ENCODE measurements at places on chromosomes 1 and 21.

- DNase-seq, result no peak
Observed at GRCh38 chr1:194225821-194226220, 1039.4 kb upstream of the B3GALT2 start.

GRCh38 chr1:1309251-1310108 lies 1.1 kb downstream of the PUSL1 start:
- no peak for DNase-seq

GRCh38 chr1:220300442-220301121 lies 28.3 kb upstream of the RAB3GAP2 start:
- DNase-seq, result no peak

GRCh38 chr1:59977075-59977410 lies 50.5 kb upstream of the CYP2J2 start:
- no peak for DNase-seq

GRCh38 chr1:3463891-3464648 lies 9.6 kb downstream of the ARHGEF16 start:
- no peak for DNase-seq

GRCh38 chr1:178551940-178552339 lies 39.0 kb downstream of the TEX35 start:
- no peak for DNase-seq

- no peak for DNase-seq
Observed at GRCh38 chr1:228145463-228146416, 4.0 kb upstream of the GJC2 start.

DNA sequence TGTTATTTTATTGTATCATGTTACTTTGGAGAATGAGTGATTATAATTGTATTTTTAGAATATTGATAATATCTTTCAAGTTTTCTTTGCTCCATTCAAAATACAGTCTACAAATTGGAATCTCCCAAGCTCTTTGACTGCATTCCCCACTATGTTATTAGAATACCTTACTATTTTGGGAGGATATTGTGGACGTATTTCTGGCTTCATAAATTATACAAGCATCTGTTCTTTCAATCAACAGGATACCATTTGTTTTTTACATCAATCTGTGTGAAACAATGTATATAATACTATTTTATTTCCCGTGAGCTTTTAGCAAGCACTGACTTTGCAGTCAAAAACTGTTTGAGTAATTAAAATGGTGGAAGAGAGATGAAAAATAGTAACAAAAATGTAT lies 226.5 kb downstream of the PTPRC start:
- DNase-seq, result no peak

DNA sequence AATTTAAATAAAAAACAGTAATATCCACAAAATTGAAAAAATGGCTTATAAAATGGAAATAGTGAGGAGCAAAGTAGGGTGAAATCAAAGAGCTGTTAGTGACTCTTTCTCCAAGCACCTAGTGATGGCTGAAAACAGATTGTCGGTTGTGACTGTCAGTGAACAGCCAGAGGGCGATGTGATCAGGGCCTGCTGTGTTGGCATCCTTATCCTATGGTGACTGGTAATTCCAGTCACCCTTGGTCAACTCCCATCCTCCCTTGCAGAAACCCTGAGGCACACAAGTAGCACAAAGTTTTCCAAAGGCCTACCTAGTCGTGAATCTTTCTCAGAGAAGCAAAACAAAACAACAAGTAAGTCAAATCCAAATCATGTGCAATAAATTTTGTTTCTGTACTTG lies 599.8 kb upstream of the CXADR start:
- no peak for DNase-seq

- no peak for DNase-seq
Observed at GRCh38 chr1:171852272-171852671, 11.0 kb downstream of the DNM3 start.

- DNase-seq, result no peak
Observed at GRCh38 chr1:195831789-195832188, 776.5 kb downstream of the KCNT2 start.

- DNase-seq, result no peak
Observed at GRCh38 chr1:185017338-185017737, 28.0 kb upstream of the RNF2 start.

- no peak for DNase-seq
Observed at GRCh38 chr1:19866758-19867157, 15.4 kb upstream of the OTUD3 start.

- DNase-seq, result no peak
Observed at GRCh38 chr1:164914208-164914607, 355.2 kb downstream of the PBX1 start.

GRCh38 chr1:156659661-156659987 lies 17.6 kb downstream of the NES start:
- no peak for DNase-seq

DNA sequence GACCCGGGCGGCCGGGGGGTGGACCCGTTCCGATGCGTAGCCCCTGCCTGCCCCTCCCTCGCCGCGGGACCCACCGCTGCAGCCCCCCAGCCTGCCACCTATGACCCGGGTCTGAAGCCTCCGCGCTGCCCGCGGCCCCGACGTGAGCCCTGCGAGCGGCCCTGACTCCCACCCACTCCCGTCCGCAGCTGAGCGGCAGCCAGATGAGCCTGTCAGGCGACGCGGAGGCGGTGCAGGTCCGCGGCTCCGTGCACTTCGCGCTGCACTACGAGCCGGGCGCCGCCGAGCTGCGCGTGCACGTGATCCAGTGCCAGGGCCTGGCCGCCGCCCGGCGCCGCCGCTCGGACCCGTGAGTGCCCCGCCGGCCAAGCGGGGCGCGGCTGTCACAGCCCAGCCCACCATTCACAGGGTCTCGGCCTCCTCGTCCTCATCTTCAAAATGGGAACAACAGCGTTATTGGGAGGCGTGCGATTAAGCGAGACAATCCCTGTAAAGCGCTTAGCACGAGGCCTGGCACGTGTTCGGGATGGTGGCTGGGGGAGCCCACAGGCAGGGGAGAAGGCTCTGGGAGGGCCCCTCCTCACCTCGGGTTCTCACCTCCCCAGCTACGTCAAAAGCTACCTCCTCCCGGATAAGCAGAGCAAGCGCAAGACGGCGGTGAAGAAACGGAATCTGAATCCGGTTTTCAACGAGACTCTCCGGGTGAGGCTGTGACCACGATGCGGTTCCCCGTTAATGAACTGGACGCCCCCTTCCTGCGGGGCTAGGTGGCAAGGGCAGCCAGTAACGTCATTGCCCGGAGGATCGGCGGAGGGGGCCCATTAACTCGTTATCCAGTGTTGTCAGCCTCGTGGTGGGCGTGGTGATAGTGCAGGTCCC lies 8.2 kb downstream of the SYTL1 start:
- DNase-seq, result no peak

- DNase-seq, result no peak
Observed at GRCh38 chr1:17039522-17039921, 14.3 kb downstream of the SDHB start.

GRCh38 chr1:176880955-176881595 lies 283.4 kb downstream of the ASTN1 start:
- DNase-seq, result no peak

DNA sequence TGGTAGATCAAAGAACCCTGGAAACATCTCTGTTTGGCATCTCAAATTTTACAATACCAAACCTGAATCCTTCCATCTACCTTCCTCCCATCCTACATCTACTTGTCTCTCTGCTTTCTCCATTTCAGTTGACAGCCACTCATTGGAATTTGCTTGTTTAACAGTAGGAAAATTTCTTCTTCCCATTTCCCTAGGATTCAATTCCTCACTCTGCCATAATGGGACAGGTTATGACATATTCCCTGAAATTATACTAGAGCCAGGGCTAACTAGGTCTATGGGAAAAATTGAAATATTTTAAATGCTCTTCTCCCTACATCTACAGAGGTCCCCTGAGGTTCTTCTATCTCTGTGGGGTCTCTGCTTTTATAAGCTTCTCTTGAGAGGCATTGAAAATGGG lies 257.7 kb downstream of the KCNH1 start:
- DNase-seq, result no peak

- no peak for DNase-seq
Observed at GRCh38 chr21:35091496-35091895, 42.4 kb upstream of the RUNX1 start.

- no peak for DNase-seq
Observed at GRCh38 chr1:54885237-54885679, 1.7 kb downstream of the DHCR24 start.

- DNase-seq, result no peak
Observed at GRCh38 chr1:89589515-89589914, 43.4 kb upstream of the LRRC8C start.

DNA sequence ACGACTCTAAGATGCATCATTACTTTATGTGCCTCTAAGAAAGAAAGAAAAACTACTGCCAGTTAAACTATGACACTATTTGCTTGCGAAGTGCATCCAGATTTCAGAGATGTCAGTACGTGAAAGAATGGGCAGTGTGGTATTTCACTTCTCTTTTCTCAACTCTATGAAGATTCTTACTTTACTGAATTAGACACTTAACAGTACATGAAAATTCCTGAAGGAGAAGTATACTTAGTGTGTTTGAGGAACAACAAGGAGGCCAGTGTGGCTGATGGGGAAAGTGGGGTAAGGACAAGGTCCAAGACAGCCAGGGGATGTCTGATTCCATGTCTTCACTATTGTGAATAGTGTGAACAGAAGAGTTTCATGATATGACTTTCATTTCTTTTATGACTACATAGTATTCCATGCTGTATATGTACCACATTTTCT lies 53.9 kb upstream of the HSD17B7 start:
- no peak for DNase-seq

- DNase-seq, result no peak
Observed at GRCh38 chr1:63453232-63453631, 69.8 kb downstream of the ITGB3BP start.

DNA sequence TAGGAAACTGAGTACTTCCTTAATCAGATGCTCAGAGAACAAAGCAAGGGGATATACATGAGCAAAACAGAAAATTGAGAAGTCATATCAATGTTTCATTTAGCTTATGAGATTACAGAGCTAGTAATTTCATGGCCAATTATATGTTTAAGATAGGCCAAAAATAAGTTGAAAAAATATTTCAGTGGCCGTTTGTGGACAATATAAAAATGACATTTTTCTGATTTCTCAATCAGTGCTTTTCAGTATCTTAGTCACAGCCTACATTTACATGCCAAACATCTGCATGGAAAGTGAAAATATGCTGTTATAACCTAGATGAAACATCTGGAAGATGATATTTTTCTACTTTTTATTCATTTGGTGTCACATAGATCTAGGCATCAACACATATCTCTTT lies 192.5 kb downstream of the HLX start:
- no peak for DNase-seq

- DNase-seq, result no peak
Observed at GRCh38 chr1:223770621-223771315, 58.4 kb downstream of the CAPN2 start.

- DNase-seq, result no peak
Observed at GRCh38 chr21:32994305-32994704, 31.4 kb upstream of the OLIG2 start.

- no peak for DNase-seq
Observed at GRCh38 chr1:84327830-84328229, 26.3 kb downstream of the SAMD13 start.

- no peak for DNase-seq
Observed at GRCh38 chr1:150180474-150180873, 30.8 kb downstream of the PLEKHO1 start.

- no peak for DNase-seq
Observed at GRCh38 chr1:155706139-155706538, 17.2 kb downstream of the DAP3 start.

DNA sequence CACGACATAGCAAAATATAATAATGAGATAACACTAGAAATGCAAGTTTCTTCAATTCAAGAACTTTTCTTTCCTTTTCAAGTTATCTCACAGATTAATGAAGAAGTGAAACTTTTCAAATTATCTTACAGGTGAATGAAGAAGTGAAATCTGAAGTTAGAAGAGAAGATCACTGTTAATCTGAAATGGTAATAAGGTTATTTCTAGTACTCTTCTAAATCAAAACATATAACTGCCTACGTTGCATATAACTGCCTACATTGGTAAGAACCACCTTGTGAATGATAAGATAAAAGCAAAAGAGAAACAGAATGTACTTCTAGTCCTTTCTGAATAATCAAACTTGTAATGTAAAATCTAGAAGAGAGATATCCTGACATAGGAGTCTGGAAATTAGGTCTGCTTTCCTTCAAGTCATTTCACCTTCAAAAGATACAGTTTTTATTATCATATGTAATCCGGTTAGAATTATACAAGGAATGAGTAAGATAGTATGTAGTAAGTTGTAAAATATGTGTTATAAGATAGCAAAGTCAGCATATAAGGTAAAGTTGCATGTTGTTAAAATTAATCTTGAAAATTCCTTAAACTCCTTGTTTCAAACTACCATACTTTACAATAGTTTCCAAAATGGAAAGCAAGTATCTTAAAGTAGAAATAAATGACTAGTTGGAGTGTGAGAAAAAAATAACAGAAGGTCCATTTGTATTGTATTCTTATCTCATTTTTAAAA lies 522.4 kb upstream of the ZRANB2 start:
- no peak for DNase-seq

DNA sequence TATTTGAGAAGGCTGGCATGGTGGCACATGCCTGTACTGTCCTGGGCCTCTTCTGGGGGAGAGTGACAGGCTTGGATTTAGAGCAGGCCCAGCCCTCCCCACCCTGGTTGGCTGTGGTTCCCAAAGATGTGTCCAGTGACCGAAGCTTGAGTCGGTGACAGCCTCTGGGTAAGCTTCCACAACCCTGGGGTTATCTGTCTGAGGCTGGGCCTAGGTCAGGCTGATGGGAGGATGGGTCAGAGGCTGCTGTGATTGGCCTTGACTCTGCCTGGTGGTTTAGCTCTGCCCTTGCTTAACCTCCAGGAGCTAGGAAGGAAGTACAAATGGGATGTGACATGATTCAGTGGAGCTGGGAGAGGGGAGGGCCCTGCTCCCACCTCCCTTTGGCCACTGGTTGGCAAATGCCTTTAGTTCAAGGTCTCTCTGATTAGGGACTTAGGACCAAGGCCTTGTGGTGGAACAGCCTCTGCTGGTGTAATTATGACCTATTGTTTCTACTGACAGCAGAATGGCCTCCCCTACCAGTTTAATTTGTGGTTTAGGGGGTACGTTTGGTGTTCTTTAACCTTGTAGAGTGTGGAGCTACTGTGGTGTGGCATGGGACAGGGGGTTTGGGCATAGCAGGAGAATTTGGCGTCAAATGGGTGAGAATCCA lies 16.6 kb downstream of the NUDC start:
- no peak for DNase-seq

DNA sequence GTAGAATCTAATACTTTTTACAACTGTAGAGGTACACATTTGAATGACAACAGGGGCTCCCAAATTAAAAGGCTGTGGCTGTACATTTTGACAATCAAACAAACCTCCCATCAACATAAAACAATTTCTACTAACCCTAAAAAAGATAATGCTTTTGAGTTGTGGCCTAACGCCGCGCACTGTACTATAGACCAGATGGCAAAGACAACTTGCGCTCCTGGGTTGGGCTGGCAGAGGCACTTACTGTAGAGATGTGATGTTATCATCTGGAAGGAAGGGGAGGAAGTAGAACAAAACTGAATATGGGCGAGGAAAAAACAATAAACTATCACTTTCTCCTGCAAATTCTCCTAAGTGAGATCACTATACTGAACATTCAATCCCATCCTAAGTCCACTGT lies 26.1 kb downstream of the SPRTN start:
- no peak for DNase-seq

- no peak for DNase-seq
Observed at GRCh38 chr1:64980745-64981600, 14.6 kb upstream of the JAK1 start.

Measured in activated CD8-positive, alpha-beta memory T cell treated with anti-CD3 and anti-CD28 coated beads for 1 hour (primary cell).